Cerebellar nuclear complex (tissue), 1 donor: ENCODE measurements at places on chromosomes 5 and 9.

GRCh38 chr5:163310997-163311396 lies 126.4 kb upstream of the CCNG1 start:
- DNase-seq: no peak

DNA sequence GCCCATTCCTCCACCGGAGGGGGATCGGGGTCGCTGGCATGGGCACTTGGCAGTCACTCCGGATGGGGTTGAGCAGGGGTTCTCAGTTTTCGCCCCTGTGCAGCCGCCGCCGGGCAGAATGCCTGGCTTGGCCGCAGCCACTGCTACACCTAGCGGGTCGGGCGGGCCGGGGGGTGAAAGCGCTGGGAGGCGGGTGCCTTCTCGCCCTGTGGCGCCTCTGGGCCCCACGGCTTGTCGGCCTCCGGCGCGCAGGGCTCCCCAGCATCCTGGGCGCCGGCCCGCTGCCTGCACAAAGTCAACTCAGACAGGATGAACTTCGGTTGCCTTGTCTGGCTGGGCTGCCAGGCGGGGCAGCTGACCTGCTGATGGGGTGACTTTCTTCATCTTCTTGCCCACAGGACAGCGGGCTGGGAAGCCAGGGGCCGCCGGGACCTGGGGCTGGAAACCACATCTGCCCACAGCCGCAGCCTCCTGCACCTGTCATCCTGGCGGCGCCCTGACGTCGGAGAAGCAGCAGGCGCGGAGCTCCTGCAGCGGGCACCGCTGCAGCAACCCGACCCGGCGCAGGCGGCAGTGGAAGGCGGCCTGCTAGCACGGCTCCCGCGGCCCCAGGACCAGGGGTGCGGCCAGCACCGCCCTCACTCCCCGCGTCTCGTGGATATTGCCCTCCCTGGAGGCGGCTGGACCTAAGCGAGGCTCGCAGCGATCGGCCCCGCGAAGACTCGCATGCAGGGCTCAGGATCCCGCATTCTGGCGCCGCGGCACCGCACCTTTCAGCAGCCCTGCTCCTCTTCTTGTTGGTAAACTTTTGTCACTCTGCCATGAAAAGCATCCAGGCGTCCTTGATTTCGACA lies 1.3 kb upstream of the ANKRD18A start:
- DNase-seq: no peak

GRCh38 chr5:108521841-108522506 lies 140.1 kb upstream of the FBXL17 start:
- DNase-seq: no peak

- no peak for DNase-seq
Measured at GRCh38 chr9:134898319-134898718, 17.7 kb downstream of the FCN2 start.

DNA sequence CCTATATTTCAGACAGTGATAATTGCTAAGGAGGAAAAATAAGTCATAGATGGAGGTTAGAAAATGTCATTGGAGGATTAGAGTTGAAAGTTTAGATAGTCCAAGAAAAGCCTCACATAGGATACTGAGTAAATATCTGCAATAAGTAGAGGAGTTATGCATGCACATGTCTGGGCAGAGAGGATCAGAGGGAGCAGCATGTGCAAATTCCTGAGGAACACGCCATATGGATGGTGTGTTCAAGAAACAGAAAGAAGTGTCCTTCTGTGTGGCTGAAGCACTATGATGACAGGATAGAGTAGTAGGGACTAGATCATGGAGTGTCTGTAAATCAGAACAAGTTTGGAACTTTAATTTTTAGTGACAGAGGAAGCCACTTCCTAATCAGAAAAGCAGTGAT lies 52.2 kb downstream of the SGCD start:
- no peak for DNase-seq

DNA sequence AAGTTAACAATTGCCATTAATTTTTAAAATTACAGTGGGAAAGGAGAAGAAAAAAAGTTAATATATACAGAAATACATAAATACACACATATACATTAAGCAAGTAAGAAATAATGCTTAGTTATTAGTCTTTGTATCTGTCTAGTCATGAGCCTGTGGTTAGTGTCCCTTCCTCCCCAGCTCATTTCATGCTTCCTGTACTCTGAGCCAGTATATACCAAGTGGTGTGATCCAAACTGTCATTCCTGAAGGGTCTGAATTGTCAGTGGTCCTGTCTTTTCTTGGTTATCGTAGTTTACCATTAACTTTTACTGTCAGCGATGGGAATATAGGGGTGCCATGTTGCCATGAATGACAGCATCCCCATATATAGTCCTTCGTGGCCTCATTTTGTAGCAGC lies 24.2 kb upstream of the STOM start:
- DNase-seq: no peak

- DNase-seq: no peak
Measured at GRCh38 chr5:71832812-71833715, 114.0 kb downstream of the CARTPT start.

GRCh38 chr9:90969021-90969675 lies 167.5 kb downstream of the SYK start:
- no peak for DNase-seq

GRCh38 chr5:132901036-132901435 lies 27.6 kb downstream of the LEAP2 start:
- DNase-seq: no peak

GRCh38 chr5:39730006-39730405 lies 305.2 kb upstream of the DAB2 start:
- DNase-seq: no peak

DNA sequence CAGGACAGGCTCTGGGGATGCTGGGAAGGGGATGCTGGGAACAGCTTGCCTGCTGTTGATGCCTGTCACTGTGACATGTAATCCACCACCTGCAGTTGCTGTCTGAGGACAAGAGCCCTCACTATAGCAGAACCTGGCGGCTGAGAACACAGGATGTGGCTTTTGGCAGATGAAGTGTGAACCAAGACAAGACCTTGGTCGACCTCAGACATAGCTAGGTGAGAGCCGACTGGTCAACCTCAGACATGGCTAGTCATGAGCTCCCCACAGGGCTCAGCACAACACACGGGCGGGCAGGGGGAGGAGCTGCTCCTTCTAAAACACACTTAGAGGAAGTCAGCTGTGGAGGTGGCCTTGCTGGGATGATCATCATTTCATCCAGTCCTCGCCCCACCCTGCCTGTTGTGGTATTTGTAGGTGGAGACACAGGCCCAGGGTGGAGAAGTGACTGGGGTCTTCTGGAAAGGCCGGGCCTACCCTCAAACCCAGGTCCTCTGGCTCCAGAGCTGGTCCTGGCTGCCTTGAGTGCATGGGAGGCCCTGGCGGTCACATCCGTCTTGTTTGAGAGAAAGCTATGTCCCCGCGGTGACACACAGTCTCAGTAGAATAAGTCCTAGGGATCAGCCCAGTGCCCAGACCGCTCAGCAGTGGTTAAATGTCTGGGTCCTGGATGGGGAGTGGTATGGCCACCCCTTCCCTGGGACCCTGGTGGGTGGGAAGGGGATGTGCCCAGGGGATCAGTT lies 6.1 kb downstream of the SUSD3 start:
- no peak for DNase-seq

GRCh38 chr5:95863383-95863757 lies 40.8 kb upstream of the GLRX start:
- DNase-seq: no peak

- no peak for DNase-seq
Measured at GRCh38 chr5:95631255-95631958, 11.5 kb downstream of the GPR150 start.

DNA sequence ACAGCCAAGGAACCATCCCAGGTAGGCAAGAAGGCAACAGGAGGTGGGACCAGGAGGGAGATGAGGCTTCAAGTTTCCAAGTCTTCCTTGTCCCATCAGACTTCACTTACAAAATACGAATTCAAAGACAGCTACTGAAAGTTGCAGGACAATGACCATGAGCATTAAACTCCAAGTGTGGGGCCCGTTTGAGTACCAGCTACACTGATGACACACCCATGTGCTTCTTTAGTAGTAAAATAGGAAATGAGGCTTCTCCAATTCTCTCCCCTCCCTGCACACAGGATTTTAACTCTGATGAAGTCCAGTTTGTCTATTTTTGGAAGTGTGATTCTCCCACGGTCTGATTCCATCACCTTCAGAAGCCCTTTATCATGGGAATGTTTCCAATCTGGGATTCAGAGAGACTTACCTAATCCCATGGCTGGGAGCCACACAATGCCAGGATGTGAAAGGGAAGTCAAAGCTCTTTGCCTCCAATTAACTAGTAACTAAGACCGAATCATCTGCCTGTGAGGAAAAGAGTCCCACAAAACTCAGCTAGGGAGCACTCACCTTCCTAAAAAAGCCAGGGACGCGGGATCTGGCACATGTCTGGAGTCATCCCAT lies 222.8 kb upstream of the MSX2 start:
- no peak for DNase-seq

DNA sequence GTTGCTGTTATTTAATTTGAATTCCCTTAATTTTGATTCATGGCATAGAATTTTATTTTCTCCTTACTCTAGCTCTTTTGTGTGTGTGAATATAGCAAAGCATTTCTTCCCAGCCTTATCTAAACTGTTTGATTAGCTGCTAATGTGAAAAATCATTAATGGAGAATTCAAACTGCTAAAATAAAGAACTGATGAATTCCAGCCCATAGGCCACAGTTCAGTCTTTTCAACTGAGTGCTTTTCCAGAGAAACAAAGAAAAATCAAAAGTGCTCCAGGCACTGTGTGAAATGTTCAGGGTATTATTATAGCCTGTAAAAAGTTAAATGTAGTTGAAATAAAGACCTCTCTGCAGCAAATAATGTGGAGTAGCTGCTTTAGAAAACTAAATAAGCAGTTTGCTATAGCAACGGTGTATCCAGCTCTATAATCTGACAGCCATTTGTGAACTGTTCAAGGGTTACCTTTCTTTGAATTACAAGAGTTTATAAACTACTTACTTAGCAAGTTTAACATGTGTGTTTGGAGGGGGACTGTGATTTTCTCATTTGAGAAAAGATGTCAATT lies 123.8 kb downstream of the GIN1 start:
- DNase-seq: no peak

DNA sequence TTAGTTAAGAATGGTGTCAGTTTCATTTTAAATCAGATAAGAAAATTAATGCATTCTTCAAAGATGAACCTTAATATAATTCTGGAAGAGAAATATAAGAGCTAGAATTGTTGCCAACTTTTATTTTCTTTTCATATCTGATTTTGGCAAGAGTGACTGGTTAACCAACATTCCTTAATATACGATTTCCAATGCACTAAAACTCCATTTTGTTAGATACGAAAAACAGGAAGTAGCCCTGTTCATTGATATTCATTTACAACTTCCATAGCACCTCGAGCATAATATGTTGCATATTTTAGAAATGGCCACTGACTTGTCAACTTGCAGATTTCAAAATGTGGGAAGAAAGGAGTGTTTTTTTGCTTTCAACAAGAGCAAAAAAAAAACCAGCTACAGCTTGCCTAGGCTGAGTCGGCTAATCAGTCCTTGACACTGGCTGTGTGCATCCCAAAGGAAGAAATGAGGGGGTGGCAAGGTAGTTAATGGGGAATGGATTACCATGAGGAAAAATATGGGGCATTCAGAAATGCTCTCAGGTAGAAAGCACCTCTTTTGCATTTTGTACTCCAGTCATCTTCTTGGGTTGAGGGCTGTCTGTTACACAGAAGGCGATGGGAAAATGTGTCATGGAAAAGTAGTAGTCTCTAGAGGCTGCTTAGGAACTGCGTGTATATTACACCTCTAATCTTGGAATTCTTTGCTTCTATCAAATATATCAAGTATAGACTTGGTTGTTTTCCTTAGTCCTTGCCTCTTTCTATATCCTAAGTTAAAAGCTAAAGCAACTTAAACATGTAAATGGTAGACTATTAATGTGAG lies 3.9 kb downstream of the MAP3K1 start:
- DNase-seq: no peak

DNA sequence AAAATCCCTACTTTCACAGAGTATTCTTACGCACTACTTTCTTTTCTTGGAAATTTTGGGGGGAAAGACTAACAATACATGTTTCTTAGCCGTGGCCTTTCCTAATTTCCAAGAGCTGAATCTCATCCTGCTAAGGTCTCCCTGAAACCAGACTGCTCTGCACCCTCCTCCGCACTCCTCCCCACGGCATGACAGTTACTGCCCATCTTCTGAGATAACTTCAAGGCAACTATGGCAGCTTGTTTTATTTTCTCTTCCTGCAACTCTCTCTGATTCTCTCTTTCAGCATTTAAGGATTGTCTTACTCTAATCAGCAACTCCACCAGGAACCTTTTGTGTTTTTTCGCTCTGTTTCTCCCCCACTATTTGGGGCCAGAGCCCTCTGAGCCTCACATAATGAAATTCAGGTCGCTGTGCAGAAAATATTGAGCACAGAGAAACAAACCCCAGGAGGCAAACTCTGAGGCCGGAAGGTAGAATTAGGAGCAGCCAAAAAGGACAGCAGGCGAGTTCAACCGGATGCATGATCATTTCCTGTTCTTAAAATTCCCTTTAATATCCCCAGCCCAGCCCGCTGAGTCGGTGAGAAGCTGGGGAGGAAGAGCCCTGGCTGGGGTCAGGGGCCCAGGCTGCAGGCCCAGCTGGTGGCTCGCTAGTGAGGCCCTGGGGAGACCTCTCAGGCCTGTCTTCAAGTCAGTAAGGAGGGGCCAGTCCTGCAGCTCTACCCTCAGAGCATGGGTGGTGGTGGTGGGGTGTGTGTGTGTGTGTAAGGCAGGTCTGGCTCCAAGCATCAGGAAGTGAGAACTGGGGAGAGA lies 213.6 kb upstream of the S1PR3 start:
- no peak for DNase-seq

- DNase-seq: no peak
Measured at GRCh38 chr5:178351221-178352034, 118.8 kb upstream of the PHYKPL start.

DNA sequence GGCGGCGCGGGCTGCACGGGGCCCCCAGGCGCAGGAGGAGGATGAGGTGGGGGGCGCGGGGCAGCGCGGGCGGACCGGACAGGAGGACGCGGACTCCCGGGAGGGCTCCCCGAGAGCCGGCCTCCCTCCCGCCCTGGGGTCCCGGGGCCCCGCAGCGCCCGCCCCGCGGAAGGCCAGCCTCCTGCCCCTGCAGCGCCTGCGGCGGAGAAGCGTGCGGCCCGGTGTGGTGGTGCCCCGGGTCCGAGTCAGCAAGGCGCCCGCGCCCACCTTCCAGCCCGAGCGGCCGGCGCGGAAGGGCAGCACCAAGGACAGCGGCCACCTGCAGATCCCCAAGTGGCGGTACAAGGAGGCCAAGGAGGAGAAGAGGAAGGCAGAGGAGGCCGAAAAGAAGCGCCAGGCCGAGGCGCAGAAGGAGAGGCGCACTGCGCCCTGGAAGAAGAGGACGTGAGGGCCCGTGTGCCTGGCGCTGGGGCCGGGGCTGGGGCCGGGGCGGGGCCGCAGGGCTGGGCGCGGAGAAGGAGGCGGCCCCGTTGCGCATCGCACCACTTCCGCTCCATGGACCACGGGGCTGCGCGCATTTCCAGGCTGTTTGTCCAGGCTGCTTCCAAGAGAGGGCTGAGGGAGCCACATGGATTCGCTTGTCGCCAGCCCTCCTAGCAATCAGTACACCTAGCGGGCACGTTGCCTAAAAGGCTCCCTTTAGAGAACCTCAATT lies 86.0 kb downstream of the ANKRD33B start:
- no peak for DNase-seq

GRCh38 chr5:19047277-19047676 lies 940.7 kb downstream of the CDH18 start:
- DNase-seq: no peak

- DNase-seq: no peak
Measured at GRCh38 chr5:59519338-59519737, 374.2 kb downstream of the PDE4D start.

- no peak for DNase-seq
Measured at GRCh38 chr5:143887903-143888665, 76.1 kb downstream of the HMHB1 start.
